BJ (cell line): ENCODE measurements at places on chromosomes 3 and 15.

DNA sequence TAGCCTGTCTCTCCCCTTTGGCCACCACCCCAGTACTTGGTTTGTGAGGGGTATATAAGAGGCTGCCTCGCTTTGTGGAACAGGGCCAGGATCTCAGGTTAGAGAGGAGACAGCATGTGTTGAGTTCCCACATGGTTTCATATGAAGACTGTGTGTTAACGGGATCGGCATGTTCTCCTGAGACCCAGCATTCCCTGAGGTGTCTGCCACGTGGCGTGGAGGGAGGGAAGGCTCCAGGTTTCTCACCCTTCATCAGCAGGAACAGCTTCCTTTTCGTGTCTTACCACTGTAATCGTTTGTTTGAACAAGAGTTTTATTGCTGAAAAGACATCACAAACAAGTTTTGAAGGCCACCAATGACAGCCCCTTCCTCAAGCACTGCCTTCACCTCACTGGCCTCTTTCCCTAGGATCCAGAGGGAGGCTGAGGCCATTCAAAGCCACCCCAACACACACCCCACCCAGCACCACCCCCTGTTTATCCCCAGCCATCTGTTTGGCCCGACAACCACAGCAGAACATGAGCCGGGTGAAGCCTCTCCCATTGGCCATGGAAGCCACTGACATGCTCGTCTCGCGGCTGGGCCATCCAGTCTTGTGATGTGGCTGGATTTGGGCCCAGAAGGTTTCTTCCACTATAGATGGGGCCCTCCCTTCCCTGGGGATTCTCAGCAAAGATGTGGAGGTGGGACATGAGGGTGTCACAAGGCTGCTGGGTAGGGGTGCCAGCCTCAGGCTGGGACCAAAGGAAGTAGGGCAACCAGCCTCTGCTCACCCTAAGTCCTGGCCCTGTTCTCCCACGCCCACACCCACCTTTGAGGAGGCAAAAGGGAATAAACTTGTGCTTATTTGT is 10.0 kb downstream of the BHLHE40 start:
- DNase-seq: no peak

GRCh38 chr3:149487598-149488197 is 13.2 kb downstream of the TM4SF4 start:
- no peak for DNase-seq

DNA sequence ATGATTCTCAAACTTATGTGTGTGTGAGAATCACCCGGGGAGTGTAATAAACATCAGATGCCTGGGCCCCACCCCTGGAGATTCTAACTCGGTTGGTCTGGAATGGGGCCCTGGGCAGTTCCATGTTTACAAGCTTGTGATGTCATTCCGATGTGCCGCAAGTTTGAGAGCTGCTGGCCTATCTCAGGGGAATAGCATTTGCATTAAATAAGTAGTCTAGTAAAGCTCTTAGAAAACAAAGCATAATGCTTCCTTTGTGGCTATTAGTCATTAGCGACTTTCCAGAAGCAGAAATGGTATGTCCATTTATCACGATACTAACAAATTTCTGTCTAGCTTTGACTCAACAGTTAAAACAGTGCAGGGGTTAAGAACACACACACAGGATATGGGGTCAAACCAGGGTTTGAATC is 20.9 kb downstream of the PGBD4 start:
- peak; percentile 95 for DNase-seq

DNA sequence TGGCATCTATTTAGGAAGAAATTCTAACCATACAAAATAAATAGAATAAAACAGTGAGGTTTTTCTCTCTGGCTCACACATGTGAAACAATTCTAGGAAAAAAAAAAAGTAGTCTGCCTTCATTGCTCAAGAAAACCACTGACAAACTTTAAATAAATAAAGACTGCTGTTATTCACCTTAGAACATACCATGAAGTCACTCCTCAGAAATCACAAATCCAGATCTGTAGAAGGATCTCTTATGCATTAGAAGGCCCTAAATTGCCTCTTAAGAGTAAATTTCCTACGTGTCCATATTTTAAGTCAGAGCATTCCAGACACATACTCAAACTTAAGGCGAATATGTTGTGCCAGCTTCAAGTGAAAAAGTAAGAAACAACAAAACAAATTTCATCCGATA is 217.3 kb downstream of the ZIC4 start:
- DNase-seq: no peak

GRCh38 chr3:129277829-129278271 is 820 bp upstream of the HMCES start:
- no peak for DNase-seq

GRCh38 chr3:191085091-191085490 is 114.0 kb upstream of the OSTN start:
- DNase-seq: no peak

- no peak for DNase-seq
These were observed 53.3 kb upstream of the ETV5 start for GRCh38 chr3:186162221-186162620.

- DNase-seq: no peak
These were observed 14.0 kb downstream of the AAGAB start for GRCh38 chr15:67240235-67241131.

GRCh38 chr3:127458696-127459604 is 131.6 kb downstream of the TPRA1 start:
- DNase-seq: no peak

- DNase-seq: no peak
These were observed 1277.6 kb downstream of the ZPLD1 start for GRCh38 chr3:103712320-103713008.

DNA sequence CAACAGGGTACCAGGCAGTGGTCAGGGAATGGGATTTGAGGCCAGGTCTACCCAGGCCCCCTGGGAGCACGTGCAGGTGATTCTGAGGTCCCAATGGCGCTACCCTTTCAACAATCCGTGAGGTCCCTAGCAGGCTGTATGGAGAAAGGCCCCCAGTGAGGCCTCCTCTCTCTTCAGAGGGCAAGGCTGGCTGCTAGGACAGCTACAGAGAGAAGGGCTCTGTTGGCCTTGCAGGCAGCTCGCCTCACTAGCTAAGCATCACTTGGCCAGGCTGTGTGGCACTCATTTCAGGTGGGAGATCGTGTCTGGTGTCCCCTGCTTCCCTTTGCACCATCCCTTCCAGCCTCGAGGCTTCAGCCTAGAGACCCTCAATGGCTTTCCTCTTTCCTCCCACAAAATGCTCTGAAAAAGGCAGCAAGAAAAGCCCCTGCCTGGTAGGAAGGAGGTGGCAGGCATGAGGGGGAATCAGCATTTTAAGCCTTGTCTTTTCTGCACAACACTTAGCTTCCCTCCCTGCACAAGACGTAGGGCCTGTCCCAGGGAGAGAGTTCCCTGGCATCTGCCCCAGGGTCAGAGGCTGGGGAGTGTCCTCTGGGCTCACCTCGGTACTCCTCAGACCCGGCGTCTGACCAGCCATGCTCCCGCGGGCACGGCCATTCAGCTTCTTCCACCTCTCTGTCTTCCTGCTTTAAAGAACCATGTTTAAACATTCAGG is 111.8 kb downstream of the ASB7 start:
- no peak for DNase-seq
